ENCODE measurements at places on chromosomes 12 and 14.

GRCh38 chr12:57213058-57213715, 3.4 kb upstream of the NXPH4 start:
- DNase-seq, result peak; percentile 74

- no peak for DNase-seq
Observed at GRCh38 chr14:99440278-99440677, 40.4 kb downstream of the SETD3 start.

- no peak for DNase-seq
Observed at GRCh38 chr14:32286602-32287001, 42.5 kb upstream of the AKAP6 start.

DNA sequence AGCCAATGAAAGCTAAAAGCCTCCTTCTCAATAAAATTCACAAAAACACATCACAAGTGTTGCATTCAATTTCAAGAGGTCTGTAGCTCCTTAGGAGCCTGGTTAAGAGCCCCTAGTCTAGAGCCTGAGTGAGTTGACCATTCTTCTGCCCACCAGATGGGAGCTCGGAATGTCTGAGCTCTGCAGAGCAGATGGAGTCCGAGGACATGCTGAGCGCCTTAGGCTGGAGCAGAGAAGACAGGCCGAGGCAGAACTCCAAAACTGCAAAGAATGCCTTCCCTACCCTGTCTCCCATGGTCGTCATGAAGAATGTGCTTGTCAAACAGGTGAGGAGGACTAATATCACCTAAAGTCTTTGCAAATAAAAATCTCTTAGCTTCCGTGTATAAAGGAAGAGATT, 11.6 kb downstream of the CIPC start:
- no peak for DNase-seq

DNA sequence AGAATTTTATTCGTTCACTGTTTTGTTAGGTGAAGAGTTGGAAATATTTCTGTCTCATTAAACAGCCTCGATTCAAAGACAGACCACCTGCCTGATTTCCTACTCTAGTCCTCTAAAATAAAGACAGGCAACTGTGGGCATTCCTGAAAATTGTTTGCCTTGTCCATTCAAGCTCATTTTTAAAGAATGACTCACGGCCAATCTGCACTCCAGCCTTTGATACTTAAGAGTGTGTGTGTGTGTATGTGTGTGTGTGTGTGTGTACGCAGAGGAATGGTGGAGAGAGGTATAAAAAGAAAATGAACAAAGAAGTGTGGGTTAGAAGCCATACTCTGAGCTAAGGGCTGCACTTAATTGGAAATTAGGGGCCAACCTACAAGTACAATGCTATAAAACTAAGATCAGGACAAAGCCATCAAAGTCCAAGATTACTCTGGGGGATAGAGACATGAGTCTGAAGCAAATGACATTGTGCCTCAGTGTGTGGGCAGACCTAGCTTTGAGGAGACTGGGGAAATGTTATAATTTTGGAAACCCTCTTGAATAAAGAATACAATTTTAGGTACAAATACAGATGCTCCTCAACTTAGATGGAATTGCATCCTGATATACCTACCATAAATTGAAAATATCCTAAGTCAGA, 45.6 kb upstream of the SOCS2 start:
- no peak for DNase-seq

- no peak for DNase-seq
Observed at GRCh38 chr12:72136792-72137191, 135.4 kb upstream of the TRHDE start.

DNA sequence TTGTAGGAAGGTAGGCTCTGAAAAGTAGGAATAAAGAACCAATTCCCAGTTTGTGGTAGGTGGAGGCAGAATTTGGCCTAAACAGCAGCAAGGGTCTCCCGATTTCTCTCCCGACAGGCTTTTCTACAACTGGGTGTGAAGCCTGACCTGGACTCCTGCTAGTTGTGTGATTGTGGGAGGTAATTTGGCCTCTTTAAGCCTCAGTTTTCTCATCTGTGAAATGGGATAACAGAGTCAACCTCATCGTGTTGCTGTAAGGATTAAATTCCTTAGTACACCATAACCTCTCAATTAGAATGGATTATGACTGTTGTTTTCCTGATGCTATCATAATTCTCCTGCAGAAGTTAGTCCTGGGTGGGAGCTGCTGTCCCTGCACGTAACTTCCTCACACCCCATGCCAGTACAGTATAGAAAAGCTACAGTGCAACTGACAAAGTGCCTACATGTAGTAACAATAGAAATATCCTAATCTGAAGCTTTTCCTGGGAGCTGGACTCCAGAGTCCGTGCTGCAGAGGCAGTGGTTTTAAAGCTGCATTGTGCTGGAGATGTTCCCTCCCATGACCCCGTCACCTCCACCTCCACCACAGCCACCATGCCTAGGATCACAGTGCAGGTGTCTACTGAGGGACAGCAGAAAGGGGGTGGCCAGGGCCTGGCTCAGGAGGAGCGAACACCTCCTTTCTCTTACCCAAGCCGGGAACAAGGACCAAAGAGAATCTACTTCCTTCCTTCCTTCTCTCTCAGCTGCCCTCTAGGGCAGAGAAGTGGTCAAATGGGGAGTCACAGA, 76.5 kb downstream of the FBXL14 start:
- no peak for DNase-seq

GRCh38 chr12:84561351-84561750, 351.2 kb downstream of the SLC6A15 start:
- DNase-seq, result no peak

DNA sequence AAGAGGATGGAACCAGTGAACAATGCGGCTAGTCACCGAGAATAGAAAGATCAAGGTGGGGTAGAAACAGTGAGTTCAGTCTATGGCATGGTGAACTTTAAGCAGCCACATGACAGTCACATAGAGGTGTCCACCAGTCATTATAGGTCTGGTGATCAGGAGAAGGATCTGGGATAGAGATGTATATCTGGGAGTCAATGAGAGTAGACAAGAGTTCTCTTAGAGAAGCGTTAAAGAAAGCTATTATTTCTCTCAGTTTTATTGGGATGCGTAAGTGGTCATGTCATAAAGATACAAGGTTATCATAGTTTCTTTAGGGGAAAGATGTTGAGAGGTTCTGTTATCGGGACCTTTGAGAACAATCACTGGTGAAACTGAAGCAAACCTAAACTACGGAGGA, 136.1 kb upstream of the SLC38A2 start:
- no peak for DNase-seq

DNA sequence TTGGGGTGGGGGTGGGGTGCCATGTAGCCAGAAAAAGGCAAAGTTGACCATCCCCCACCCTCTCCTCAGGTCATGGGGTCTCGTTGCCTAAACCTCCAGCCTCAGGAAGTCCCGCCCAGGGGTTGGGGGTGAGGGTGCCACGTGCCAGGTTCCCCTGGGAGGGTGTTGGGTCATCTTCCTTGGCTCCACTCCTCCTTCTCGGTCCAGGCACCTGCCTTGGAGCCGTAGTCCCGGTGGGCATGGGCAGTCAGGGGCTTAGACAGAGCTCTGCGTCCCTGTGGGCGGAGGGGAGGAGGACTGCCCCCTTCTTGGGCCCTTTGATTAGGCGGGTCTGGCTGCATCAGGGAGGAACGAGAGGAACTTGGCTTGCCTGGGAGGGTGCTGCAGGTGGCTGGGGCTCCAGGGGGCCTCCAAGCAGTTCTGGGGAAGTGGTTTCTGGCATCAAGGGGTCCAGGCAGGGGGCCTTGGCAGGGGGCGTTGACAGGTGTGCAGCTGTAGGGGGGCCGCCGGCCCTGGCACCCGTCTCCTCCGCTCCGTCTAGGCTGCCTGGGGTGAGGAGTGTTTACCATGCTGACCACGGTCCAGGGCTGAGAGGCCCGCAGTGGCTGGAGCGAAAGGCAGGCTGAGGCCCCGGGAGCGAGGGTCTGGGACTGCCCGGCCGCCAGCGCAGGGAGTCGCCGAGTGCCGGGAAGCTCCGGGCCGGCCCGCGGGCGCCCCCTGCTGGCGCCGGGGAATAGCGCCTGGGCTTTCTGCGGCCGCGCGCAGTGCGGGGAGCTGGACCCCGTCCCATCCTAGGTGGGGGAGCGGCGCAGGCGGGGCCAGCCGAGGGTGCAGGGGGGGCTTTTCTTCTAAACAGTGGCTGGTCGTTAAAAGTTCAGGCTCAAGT, 7.9 kb downstream of the SETD1B start:
- DNase-seq, result peak; percentile 68

GRCh38 chr12:6494968-6495367, 1.1 kb downstream of the NCAPD2 start:
- no peak for DNase-seq

- DNase-seq, result no peak
Observed at GRCh38 chr14:95667249-95667693, 19.0 kb upstream of the TCL1B start.

DNA sequence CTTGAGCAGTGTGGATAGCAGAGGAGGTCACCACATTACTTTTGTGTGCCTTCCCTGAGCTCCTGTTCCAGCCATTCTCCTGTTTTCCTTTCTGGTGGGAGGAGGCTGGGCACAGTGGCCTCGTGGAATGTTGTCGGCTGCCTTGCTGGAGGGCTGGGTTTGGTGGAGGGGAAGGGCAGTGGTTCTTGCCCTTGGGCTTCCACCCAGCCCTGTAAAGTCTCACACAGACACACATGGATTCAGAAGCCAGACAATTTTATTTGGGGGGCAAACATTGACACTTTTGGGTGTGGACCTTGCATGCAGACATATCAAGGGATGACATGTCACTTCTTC, 866 bp downstream of the NPFF start:
- DNase-seq, result no peak

DNA sequence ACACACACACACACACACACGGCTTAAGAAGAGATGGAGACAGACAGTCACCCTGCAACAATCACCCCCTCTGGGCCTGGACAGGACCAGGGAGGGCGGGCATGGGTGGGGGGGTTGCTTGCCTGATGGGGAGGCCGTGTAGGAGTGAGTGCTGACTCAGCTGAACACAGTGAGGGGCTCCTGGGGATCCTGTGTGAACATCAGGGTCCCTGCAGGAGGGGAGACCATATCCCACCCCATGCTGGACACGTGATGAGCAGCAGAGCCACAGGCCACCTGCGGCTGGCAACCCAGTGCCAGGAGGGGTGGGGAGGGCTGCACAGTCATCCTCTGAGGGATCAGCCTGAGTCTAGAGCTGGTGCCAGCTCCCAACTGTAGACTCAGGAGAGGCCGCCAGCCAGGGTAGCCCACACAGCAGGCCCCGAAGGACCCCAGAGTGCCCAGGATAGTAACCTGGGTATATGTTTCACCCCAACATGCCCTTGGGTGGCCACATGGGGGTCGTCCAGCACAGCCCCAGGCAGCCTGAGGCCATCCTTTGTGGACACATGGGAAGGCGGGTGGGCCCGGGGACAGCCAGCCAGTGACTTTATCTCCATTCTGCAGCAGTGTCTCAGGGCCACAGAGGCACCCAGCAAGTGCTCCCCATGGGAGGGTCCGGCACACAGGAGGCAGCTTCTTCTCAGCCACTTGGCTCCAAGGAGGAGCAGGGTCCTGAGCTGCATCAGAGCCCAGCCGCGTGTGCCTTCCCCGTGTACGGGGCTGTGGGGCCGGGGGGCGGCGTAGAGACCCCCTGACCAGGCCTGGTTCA, 73.7 kb upstream of the SFSWAP start:
- DNase-seq, result no peak

DNA sequence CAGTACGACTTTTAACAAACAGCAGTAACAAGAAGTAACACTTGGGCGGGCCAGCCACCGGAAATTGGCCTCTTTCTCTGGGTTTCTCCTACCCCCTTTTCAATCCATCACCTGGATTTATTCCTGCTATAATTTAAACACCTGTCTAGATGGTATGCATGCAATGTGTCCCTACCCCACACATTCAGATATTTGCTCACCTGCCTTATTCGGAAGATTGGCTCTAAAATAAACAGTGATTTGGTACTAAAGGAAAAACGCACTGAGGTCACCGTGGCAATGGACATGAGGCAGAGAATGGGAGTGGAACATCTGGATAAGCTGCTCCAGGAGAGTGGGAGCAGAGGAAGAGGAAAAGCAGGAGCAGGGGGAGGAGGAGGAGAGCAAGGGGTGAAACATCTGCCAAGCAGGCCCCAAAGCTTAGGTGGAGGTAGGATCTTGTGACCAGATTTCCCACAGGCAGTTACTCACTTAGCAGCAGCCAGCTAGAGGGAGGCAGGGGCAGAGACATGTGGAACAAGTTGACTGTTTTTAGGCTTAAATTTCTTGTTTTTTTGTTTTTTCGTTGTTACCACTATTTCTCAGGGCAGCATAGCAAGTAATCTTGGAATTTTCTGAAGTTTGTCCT, 150.9 kb downstream of the TTLL5 start:
- no peak for DNase-seq

GRCh38 chr12:28988325-28988704, 160.8 kb upstream of the FAR2 start:
- no peak for DNase-seq

DNA sequence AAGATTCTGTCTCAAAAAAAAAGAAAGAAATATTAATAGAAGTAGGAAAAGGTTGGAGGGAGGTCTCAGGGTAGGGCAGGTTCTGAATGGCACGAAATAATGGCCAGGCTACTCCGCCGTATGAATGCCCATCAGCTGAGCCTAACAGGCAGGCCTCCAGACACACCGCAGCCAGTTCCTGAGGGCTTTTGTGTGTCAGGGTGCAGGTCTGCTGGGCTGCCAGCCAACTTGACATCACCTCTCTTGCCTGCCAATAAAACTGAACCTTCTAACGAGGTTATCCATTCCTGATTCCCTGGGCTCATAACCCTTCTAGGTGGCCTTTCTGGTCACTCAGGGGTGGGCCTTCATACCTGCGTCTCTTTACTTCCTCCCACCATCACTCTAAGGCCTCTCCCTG, 3.0 kb downstream of the IFI27 start:
- no peak for DNase-seq

DNA sequence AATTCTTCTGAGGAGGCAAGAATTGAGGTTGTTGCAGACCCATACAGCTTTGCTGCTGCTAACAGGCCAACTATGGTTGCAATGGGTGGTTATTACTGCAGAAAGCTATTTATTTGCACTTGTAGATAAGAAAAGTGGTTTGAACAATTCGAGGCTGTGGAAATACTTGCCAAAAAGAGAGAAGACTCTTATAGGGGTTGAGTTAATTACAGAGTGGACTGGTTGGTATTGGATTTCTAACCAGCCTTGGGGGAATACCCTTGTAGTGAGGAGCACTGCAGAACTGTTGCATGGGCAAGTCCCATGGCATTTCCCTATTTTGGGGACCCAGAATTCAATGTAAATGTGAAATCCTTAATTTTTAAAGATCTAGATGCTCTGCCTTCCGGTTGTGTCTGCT, 120.5 kb downstream of the KCNMB4 start:
- DNase-seq, result no peak

GRCh38 chr14:54579621-54580020, 12.7 kb downstream of the SAMD4A start:
- DNase-seq, result no peak

DNA sequence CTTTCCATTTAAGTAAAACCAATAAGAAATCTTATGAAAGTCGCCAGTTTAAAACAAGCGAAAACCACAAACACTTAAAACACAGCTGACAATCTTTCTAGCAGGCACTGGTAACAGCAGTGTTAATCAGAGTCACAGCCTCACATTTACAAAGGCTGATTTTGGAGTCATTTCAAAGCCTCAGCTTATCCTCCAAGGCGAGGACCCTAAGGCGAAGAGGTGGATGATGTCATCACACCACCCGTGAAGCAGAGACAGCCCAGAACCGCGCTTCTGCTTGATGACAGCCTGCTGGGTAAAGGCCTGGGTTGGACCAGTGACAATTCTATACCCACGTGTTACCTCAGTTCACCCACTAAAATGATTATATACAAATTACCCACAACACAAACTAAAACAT, 10.1 kb downstream of the GOLGA3 start:
- DNase-seq, result no peak

Data from CD8-positive, alpha-beta memory T cell (primary cell).